Stimulated activated CD8-positive, alpha-beta memory T cell treated with anti-CD3 and anti-CD28 coated beads, Interleukin-2, amount 100 ng/mL, for 1 hour (primary cell): ENCODE measurements at places on chromosomes 16 and 17.

DNA sequence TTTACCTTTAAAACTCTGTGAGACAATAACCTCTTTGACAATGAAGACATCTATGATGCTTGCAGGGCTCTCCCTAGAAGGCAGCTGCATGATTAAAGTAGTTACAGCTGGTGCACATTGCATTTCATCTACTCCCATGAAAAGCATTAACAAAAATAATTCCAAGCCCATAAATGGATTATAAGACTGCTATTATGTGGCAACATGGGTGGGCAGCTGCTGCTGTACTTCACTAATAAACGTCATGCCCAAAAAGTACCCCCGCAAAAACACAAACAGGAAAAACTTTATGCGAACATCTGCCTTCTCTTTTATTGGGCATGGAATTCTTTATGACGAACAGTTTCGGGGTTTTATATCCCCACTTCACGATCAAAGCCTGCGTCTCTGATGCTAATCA lies 224.9 kb downstream of the CA10 start:
- no peak for DNase-seq

- no peak for DNase-seq
These were observed 1334.8 kb downstream of the CDH11 start for GRCh38 chr16:63787014-63787413.

DNA sequence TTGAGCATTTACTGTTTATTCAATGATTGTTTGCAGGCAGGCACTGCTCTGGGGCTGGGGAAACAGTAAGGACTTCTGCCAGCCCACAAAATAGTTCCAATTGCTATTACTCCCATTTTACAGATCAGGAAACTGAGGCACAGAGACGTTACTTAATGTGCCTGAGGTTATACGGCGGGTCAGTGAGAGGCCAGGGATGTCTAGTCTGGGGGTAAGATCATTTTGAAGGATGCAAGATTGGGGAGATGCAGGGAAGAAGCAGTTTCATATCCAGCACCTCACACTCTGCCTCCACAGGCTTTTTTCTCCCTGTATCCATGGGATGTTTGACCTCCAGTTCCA lies 46.5 kb downstream of the ABAT start:
- no peak for DNase-seq

DNA sequence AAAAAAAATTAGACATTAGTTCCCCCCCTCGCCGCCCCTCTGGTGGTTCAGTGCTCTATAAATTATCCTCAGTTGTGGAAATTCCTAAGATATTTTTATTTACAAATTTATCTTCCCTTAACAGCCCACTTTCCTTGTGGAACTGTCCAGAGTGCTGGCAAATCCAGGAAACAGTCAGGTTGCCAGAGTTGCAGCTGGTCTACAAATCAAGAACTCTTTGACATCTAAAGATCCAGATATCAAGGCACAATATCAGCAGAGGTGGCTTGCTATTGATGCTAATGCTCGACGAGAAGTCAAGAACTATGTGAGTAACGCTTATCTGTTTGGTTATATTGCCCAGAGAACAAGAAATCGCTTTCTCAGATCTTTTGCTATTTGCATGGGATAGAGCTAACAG lies 2.9 kb downstream of the KPNB1 start:
- no peak for DNase-seq

DNA sequence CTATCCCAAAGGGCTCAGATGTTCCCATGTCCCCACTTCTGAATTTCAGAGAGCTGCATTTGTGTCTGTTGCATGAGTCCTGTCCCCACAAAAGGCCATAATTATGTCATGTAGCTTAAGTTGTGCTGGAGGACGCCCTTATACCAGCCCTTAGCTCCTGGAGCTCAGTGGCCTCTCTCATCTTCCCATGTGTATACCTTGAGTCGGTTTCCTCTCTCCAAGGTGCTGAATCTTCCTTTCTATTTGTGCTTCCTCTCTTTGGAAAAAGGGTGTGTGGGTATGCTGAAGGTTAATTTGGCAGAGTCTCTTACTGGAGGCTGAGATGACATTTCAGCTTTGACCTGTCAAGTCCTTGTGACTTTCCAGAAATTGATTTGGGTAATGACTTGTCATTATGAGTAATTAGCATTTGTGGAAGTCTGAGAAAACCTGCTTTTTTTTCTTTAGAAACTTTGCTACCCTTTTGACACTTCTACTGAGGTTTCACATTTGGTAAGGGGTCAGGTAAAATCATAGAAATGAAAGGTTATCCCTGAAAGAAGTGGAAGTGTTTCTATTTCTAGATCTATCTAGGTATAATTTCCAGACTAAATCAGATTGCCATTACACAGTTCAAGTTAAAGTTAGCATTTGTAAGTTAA lies 185.4 kb downstream of the ABCC12 start:
- no peak for DNase-seq

- DNase-seq, result peak; percentile 90
These were observed at the start of gene TSEN54 for GRCh38 chr17:75516255-75516618. TSEN54 (plus strand) TSS chr17:75516528; CDS start chr17:75516561, 33 bp downstream.

DNA sequence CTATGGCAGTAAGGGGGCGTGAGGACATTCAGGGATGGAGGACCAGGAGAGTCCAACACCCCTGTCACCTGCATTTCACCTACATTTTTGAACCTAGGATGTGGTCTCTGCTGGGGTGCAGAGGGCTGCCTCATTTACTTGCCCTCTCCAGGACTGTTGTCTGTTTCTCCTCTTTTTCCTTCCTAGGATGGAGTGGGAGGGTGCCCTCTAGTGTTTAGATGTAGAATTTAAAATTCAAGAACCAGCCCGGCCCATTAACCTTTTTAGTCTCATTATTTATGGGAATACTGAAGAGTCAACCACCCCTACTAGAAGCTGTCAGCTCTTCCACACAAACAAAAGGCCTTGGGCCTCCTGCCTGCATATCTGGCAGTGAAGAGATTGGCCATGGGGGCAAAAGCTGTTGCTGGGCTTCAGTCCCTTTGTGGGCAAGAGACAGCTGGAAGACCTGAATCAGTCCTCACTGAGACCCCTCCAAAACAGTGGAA lies 2.5 kb upstream of the STARD3 start:
- DNase-seq, result no peak

GRCh38 chr17:21291862-21292261 lies 7.4 kb downstream of the MAP2K3 start:
- no peak for DNase-seq

- no peak for DNase-seq
These were observed 222.3 kb downstream of the MSI2 start for GRCh38 chr17:57478478-57479250.
